NCI-H1436 (cell line): ENCODE measurements at places on chromosomes 13 and 19.

GRCh38 chr19:6259312-6259861 lies 20.4 kb downstream of the MLLT1 start:
- DNase-seq, result no peak

DNA sequence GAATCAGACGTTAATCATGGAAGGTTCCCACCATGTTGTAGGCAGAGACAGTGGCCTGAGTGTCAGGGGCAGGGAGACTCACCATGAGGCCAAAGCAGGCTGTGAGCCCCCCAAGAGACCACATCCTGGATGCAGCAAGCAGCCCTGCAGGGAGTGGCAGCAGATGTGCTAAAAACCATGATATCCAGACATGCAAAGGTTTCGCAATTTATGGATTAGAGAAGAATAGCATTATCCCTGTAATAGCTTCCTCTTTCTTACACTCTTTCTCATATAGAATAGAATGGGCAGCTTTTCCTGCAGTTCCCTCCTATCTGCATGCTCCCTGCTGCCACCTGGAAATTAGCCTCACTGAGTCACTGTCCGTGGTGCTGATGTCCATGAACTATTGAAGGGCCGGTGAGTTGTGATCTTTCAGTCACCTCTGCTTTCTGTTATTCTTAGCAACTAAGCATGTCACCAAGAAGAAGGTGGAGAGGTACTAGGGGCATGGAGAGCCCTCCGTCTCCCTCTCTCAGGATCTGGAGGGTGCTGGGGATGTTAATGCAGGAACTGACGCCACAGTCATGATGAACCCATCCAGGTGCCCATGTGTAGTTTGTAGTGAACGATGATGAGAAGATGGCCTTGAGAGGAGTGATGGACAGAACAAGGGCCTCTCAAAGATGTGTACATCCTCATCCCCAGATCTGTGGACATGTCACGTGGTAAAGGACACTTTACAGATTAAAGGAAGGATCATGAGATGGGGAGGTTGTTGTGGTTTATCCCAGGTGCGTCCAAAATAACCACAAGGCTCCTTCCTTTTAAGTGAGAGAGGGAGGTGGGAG lies 9.9 kb downstream of the CEACAM4 start:
- no peak for DNase-seq

GRCh38 chr13:114167426-114167825 lies 11.6 kb upstream of the CFAP97D2 start:
- no peak for DNase-seq

GRCh38 chr19:53254411-53255341 lies at the start of gene ZNF677:
TSS of gene ZNF677 (minus strand) at chr19:53254873. CDS start at chr19:53251550, 3,323 bp downstream.
- peak; percentile 90 for DNase-seq

GRCh38 chr13:37357548-37357947 lies 241.0 kb downstream of the POSTN start:
- DNase-seq, result no peak

- DNase-seq, result no peak
Observed at GRCh38 chr13:26561651-26562511, 4.4 kb downstream of the WASF3 start.

DNA sequence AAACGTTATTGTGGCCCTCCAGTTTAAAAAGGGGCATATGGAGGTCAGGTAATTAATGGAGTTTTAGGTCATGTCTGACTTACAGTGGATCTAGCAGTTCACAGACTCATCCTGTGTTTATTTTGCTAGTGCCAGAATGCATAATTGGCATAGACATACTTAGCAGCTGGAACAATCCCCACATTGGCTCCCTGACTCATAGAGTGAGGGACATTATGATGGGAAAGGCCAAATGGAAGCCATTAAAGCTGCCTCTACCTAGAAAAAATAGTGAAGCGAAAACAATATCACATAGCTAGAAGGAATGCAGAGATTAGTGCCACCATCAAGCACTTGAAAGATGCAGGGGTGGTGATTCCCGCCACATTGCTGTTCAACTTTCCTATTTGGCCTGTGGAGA lies 610.7 kb downstream of the SLITRK5 start:
- DNase-seq, result no peak

GRCh38 chr13:29065142-29065541 lies 245.0 kb downstream of the MTUS2 start:
- DNase-seq, result no peak

GRCh38 chr13:53167561-53167960 lies 138.9 kb downstream of the OLFM4 start:
- no peak for DNase-seq

DNA sequence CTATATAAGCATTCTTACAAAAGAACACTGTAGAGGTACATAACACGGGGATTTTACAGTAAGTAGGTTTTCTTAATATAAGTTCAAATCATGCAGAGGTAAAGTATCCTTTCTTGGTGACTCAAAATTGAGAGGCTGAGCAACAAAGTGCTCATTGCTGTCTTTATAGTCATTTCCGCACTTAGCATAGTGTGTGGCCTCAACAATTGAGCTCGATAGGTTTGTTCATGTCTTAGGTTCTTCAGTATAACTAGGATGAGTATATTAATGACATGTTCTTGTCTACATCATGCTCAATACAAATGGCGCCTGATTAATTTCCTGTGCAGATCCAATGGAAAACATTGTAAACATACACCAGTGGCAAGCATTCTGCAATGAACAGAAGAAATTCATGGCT lies 1.4 kb downstream of the WDFY2 start:
- no peak for DNase-seq

DNA sequence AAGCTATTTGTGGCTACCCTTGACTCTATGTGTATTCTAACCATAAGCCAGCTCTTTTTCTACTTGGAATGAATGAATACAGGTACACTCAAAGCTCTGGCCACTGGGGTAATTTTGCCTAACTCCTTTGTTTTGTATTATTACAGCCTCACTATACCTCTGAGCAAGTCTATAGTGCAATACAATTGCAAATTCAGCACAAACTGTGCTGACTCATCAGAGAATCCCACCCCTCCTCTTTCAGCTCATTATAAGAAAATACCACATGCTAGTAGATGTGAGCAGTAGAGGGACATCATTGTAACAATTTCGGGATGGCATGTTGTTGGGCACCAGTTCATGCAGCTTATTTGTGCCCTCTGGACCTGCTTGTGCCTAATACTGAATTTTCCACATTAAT lies 1382.2 kb downstream of the SLITRK5 start:
- no peak for DNase-seq

- no peak for DNase-seq
Observed at GRCh38 chr13:100491164-100491842, 97.3 kb downstream of the GGACT start.

DNA sequence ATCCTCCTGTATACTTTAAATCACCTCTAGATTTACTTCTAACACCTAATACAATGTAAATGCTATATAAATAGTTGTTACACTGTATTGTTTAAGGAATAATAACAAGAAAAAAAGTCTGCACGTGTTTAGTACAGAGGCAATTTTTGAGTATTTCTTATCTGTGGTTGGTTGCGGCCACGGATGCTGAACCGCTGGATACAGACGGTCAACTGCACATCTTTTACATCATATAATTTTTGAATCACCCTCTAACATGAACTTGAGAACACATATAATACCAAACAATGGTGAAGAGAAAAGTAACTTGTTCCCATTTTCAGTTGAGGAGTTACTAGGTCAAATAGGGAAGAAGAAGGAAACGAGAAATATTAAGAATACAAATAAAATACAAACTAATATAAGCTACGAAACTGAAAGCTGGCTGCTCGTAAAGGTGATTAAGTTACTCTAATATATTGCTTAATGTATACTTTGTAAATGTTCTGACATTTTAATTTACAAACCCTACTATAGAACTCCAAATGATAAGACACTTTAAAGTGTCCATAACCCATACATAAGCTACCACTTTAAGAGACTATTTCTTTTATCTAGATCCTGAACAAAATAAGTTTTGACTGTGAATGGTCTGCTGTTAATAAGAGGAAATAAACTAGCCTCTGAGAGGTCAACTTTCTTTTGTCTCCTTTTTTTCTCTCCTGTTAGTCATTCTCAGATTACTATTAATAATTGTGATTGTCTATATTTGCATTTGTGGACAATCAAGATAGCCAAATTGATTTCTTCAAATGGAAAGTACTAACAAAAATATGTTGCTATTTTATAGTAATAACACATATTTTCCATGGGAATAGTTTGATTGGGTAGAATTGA lies 457.4 kb downstream of the DIAPH3 start:
- DNase-seq, result no peak

- DNase-seq, result peak; percentile 85
Observed at GRCh38 chr19:38617764-38618589, at the start of gene MAP4K1. TSS of gene MAP4K1 (minus strand) at chr19:38617953. CDS start at chr19:38617895, 58 bp downstream.

GRCh38 chr19:13761423-13761822 lies 2.9 kb upstream of the MRI1 start:
- DNase-seq, result no peak

- no peak for DNase-seq
Observed at GRCh38 chr13:44465318-44465717, 91.7 kb downstream of the SERP2 start.

- DNase-seq, result peak; percentile 44
Observed at GRCh38 chr19:17794731-17795494, at the start of gene B3GNT3. TSS of gene B3GNT3 (plus strand) at chr19:17795138. CDS start at chr19:17807808, 12,670 bp downstream.

DNA sequence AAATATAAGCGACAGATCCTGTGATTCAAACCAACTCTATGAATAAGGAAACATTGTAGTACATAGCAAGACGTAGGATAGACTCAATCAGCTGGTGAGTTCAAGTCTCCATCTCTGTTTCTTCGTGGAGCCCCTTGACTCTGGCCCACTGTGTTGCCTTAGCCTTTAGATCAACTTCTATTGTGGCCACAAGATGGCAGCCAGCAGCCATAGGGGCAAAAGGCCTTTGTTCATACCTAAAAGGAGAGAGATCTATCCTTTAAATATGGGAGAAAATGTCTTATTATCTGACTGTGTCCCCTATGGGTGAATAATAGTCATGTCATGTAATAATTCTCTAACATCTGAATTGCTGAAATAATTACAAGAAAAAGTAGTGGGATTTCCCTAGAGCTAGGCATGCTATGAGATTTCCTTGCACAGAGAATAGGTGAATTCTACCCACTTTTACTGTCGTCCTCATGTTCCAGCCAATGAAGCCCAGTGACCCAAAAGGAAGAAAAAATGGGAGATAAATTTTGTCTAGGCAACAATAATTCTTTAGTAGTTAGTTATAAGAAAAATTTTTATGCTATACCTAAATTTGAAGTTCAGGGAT lies 129.4 kb downstream of the PCDH20 start:
- DNase-seq, result no peak

- no peak for DNase-seq
Observed at GRCh38 chr13:44651724-44652123, 75.6 kb upstream of the TSC22D1 start.
